ENCODE measurements at places on chromosomes 5 and 9.

DNA sequence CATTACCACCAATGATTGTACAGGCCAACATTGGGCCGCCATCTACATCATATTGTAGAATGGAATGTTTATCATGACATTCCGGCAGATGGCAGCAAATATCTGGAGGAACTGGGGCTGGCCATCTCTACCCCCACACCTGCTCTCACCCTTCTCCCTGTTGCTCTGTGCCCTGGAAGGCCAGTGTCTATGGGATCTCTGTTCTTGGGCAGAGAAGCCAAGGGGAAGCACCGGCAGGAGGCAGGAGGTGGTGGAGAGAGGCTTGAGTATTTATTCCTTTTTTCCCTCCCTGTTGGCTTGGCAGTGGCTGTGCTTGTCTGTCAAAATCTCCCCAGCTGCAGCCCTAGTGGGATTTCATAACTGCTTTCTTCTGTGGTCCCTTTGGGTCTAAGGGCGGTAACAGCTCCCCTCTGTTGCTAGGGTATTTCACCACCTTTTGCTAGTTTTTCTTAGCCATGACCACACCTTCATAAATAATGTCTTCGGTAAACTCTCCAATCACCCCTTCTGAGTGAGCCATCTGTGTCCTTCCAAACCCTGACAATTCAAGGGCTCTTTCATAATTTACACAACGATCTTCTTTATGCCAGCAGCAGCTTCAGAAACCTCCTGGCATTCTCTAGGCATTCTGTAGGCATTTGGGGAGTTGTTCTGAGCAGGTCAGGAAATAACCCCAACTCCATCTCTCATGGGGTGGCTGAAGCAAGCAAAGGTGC is 225.8 kb downstream of the MELK start:
- DNase-seq: no peak

GRCh38 chr9:28892538-28892937 is 1319.3 kb upstream of the C9orf72 start:
- DNase-seq: no peak

DNA sequence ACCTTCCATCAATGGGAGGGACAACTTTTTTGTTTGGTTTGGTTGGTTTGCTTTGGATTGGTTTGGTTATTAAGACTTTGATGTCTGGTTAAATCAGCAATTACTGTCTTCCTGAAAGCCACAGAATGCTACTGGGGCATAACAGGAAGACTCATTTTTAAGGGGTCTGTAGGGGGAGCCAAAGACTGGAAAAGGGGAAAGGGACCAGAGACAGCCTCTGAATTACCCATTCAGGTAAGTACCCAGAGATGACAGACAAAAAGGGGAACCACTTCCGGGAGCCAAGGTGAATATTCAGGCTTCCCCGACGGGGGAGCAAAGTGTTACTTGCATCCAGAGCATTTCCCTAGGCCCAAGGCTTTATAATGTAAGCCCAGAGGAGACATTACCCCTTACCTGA is 4.6 kb upstream of the FEM1C start:
- DNase-seq: peak; percentile 6

GRCh38 chr9:137879052-137879451 is 1.5 kb downstream of the CACNA1B start:
- no peak for DNase-seq

- peak; percentile 91 for DNase-seq
These were observed 185.9 kb upstream of the RASA1 start for GRCh38 chr5:87081511-87082372.

DNA sequence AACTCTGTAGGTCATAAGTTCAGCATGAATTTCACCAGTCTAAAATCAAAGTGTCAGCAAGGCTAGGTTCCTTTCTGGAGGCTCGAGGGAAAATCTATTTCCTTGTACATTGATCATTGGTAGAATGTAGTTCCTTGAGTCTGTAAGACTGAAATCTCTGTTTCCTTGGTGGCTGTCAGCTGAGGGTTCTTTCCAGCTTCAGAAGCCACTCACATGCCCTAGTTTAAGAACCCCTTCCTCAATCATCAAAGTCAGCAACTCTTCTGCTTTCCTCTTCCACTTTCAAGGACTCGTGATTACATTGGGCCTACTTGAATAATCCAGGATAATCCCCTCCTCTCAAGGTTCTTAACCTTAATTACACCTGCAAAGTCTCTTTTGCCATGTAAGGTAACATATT is 4.9 kb upstream of the SCAMP1 start:
- no peak for DNase-seq

GRCh38 chr9:1994180-1994579 is 21.0 kb upstream of the SMARCA2 start:
- DNase-seq: no peak

DNA sequence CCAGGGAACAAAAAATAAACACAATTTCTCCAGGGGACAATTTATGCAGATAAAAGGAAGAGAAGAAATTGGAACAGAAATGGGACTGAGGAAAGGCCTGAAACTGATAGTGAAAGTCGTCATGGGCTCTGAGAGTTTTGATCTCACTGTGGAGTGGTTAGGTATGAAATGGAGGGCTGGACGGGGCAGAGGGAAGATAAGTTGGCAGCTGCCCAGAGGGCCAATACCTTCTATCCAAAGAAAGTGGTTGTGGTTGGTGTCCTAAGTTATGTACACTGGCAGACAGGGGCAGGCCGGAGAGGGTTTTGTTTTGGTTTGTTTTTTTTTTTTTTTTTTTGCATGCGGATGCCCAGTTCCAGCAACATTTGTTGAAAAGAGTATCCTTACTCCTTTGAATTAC is 46.1 kb downstream of the ZNF618 start:
- DNase-seq: peak; percentile 57

DNA sequence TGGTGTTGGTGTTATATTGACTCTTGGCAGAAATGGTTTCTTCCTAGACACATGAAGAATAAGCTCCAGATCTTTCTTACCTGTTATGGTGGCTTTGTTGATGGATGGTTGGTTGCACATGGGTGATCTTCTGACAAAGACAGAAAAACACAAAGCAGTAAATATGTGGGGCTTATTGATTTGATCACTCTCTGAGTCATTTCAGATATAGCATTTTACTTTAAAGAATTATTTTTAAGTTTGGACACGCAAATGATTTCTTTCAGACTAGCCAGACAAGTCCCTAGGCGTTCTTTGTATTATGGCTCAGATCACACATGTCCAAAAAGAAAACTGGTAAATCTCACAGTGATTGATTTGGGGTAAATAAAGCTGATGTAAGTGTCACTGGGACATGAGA is 597.6 kb downstream of the RAB3C start:
- no peak for DNase-seq

GRCh38 chr9:88572684-88573083 is 37.7 kb downstream of the NXNL2 start:
- DNase-seq: no peak

- peak; percentile 29 for DNase-seq
These were observed 48.0 kb upstream of the POU5F2 start for GRCh38 chr5:93789173-93790067.

DNA sequence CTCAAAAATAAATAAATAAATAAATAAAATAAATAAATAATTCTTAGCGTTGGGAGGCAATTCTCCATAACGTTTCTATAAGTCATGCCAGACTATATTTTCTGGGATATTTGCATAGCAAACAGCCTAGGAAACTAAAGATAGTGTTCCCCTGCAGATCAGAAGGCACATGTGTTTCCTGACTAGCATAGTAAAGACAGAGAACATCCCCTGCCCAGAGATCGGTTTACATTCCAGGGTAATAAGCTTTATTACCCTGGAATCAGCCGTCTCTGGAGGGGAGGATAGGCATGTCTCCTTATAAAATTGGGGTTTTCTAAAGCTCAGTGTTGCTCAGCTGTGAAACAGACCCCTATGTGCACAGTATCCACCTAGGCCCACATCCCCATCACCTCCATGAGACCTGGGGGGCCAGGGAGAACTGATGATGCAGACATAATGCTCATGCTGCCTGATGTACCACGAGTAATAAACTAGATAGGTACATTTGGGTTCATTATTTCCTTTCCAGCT is 36.9 kb upstream of the IFNK start:
- DNase-seq: no peak

DNA sequence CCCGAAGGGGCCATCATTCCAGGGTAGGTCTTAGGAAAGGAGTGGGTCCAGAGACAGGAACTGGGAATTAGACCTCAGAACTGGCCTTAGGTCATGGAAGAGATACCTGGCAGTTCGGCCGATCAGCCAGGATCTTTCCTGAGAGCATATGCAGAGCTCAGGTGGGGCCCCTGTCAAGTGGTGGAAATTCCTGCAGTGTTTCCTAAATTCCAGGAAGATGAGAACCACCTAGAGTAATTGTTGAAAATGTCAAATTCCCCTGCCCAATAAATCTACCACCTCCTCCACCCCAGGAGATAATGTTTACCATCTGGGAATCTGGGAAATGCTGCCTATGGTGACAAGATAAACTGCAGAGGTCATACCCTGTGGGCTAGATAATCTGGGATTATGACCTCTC is 14.6 kb downstream of the TMEM171 start:
- no peak for DNase-seq

DNA sequence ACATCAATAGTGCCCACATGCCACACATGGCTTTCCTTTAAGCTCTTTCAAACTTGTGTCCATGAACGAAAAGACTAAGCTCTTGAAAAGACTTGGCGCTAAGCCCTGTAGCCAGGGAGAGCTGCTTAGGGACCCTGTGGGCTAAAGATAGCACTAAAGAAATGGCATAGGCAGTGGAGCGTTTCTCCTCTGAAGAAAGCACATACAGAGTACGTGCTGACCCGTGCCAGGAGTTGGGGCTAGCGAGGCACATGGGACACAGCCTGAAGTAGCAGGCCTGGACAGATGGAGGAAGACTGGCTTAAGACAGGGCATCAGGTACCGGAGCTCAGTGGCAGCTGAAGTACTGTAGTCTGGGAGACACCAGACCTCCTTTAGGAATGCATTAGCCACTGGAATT is 39.7 kb downstream of the ADGRV1 start:
- DNase-seq: no peak

GRCh38 chr5:101163088-101163487 is 260.0 kb upstream of the ST8SIA4 start:
- no peak for DNase-seq

- DNase-seq: no peak
These were observed 67.5 kb downstream of the PAX5 start for GRCh38 chr9:36966371-36967097.

GRCh38 chr9:125966466-125966865 is 219.3 kb downstream of the PBX3 start:
- no peak for DNase-seq

DNA sequence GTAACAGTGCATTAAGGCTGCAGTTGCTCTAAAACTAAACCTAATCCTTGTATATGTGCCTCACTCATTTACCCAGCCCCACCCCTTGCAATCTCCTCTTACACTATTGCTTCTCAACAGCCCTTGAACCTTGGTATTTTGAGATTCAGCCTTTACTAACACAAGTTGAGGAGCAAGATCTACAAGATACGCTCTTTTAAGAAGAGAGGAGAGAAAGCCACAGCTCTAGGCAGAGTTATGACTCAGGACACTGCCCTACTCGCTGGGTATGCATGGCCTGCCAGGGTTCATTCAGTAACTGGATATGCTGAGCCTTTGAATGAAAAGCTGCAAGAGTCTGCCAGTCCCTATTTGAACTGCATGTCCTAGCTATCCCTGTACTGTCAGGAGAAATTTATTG is 219.5 kb downstream of the PCSK5 start:
- no peak for DNase-seq

GRCh38 chr5:129963359-129963758 is 59.1 kb downstream of the CHSY3 start:
- no peak for DNase-seq

DNA sequence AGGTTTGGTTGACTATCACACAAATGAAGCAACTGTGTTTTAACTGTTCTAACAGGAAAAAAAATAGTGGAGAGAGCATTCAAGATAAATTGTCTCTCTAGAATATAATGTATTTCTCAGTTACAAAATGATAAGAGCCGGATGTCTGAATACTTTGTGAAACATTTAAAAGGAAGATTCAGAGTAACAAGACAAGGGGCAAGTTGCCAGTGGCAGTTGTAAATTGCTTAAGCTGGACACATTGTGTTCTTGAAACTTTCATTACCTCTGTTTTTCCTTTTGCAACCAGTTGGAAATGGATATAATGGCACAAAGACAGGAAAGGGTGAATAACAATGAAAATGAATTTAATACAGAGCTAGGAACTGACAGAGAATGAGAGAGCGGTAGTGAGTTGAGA is 15.2 kb upstream of the TBCA start:
- no peak for DNase-seq

- DNase-seq: no peak
These were observed 117.9 kb upstream of the CDH18 start for GRCh38 chr5:20105915-20106314.

DNA sequence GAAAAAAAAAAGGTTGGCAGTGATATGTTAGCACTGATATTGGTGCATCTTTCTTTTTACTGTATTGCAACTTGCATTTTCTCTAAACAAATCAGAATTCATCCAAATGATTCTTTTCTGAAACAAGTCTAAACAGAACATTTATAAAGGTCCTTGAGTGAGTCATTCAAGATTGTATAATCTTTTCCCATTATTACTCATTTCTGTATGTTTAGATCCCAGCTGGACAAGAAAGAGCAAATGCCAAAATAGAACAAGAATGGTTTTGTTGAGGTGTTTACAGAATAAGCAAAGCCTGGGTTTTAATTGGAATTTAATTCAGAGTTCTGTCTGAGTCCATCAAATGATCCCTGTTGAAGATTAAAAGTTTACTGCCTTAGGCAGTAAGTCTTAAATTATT is 112.3 kb downstream of the VCAN start:
- DNase-seq: no peak

- DNase-seq: no peak
These were observed 208.5 kb upstream of the PLPPR1 start for GRCh38 chr9:100819980-100820379.

DNA sequence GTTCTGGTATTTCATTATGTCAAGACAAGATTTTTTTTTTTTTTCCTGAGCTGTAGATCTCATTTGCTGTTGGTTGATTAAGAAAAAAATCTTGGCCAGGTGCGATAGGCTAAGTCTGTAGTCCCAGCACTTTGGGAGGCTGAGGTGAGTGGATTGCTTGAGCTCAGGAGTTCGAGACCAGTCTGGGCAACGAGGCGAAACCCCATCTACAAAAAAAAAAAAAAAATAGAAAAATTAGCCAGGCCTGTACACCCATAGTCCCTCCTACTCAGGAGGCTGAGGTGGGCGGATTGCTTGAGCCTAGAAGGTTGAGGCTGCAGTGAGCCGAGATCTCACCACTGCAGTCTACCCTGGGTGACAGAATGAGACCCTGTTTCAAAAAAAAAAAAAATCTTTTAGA is 12.2 kb downstream of the CDC42SE2 start:
- no peak for DNase-seq

DNA sequence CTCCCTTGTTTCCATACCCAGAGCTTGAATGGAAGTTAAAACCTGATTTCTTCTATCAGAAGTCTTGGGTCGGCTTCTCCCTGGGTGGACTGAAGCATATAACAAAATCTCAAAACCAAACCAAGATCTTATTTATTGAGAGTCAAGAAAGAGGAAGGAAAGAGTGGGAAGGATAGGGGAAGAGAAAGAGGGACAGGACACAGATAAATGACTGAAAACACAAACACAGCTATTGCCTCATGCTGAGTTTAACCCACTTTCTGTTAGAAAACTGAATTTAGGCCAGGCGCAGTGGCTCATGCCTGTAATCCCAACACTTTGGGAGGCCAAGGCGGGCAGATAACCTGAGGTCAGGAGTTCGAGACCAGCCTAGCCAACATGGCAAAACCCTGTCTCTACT is 92.9 kb downstream of the PALM2AKAP2 start:
- no peak for DNase-seq

GRCh38 chr9:33480976-33481375 is 7.3 kb upstream of the NOL6 start:
- DNase-seq: no peak

Measured in OCI-M1 (cell line).